ENCODE measurements at places on chromosomes 2 and 18. TPM values are rescaled to one million over a fixed set of nuclear protein-coding genes. Genes with fewer than 3 reads are reported as not detected.

- no peak overlapping the region for H3K4me3 ChIP-seq
- H3K36me3 ChIP-seq, result peaks cover 38% of the 10 kb centered on the region
- H3K4me1 ChIP-seq, result peaks cover 47% of the 10 kb centered on the region
- DNase-seq, result no peak
- H3K27me3 ChIP-seq, result no peaks in the 10 kb centered on the region
- peak overlapping the region; percentile 50 for H3K27ac ChIP-seq
Observed at GRCh38 chr2:48346124-48346536, 183.8 kb upstream of the STON1 start.

DNA sequence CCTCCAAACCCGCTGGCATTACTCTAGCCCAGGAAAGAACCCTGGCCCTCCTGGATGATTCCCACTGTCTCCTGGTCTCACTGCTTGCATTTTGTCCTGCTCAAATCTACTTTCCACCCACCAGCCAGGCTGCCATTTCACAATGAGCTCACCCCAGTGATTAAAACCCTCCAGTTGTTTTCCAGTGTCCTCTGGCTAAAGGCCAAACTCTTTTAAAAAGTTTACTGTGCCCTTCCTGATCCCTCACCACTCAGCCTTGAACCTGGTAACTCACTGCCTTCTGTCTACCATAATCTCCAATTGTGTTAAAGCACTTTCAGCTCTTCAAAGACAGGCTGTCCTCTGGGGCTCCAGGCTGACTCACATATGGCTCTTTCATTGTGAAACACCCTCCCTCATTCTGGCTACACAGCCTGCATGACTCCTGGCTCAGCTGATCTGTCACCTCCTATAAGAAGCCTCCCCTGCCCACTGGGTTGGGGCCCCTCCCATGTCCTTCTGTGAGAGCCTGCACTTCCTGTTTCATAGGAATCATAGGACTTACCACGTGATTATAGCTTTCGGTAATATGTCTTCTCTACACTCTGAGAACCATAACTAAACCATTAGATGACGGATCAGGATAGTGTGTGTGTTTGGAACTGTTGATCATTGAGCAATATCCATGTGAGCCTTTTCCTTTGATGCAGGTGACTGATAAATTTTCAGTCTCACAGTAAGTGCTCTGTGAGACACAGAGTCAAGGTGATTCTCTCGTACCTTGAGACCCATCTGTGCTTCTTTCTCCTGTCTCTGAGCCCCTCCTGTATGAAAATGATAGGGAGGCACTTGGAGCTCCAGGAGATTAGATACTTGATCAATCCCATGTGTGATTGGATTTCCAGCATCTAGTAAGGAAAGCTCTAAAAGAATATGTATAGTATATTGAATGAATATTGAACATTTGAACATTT, 590.8 kb upstream of the ID2 start:
- H3K27me3 ChIP-seq, result no peaks in the 10 kb centered on the region

DNA sequence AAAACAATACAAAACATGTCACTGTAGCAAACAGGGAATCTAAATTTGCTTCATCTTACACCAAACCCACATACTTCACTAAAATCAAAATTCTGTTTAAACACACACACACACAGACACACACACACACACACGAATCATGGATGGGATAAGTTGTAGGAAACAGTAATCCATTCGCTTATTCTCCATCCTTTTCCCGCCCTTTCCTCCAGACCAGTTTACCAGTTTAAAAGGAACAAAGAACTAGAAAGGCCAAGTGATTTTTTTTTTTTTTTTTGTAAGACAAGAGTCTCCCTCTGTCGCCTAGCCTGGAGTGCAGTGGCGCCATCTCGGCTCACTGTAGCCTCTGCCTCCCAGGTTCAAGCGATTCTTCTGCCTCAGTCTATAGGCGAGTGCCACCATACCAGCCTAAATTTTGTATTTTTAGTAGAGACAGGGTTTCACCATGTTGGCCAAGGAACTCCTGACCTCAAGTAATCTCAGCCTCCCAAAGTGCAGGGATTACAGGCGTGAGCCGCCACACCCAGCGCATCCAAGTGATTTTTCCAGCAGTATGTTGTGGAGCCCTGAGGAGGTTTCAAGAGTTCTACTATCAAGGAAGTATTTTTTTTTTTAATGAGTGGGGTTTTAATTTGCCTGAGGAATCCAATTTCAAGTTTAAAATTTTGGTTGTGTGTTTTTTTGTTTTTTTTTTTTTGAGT, 5.7 kb downstream of the PSME4 start:
- peak overlapping the region; percentile 77 for H3K4me3 ChIP-seq
- no peaks in the 10 kb centered on the region for H3K27me3 ChIP-seq
- H3K27ac ChIP-seq, result peak overlapping the region; percentile 65
- no peak for DNase-seq
- H3K36me3 ChIP-seq, result no peaks in the 10 kb centered on the region

DNA sequence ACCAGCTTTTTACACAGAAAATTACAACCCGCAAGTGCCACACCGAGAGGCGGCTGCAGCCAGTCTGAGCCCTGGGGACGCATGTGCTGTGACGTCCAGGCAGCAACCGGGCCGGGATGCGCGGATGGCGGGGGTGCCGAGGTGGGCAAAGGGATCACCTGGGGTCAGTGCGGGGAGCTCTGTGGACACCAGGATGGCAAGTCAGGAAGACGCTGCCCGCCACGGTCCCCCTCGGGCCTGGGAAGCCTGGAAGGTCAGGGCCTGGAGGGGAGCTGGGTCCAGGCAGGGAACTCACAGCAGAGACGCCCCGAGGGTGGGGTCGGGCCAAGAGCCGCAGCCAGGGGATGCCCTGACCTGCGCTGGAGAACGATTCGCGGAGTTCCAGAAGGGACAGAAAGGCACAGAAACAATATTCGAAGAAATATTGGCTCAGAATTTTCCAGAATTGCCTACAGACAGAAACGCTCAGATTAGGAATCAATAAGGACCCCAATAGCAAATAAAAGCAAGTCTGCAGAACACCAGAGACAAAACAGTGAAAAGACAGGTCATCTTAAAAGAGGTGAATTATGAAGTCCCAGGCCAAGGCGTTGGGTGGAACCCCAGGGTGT, 11.7 kb upstream of the KIF1A start:
- H3K27me3 ChIP-seq, result peaks cover 27% of the 10 kb centered on the region
- H3K4me1 ChIP-seq, result peaks cover 6% of the 10 kb centered on the region
- H3K36me3 ChIP-seq, result no peaks in the 10 kb centered on the region
- H3K4me3 ChIP-seq, result peak overlapping the region; percentile 68

The EGR4 gene
- total RNA-seq, result not detected

Data from naive thymus-derived CD8-positive, alpha-beta T cell (primary cell).